Naive thymus-derived CD4-positive, alpha-beta T cell (primary cell): ENCODE measurements at places on chromosomes 4 and X. TPM values are rescaled to one million over a fixed set of nuclear protein-coding genes. Genes with fewer than 3 reads are reported as not detected.

DNA sequence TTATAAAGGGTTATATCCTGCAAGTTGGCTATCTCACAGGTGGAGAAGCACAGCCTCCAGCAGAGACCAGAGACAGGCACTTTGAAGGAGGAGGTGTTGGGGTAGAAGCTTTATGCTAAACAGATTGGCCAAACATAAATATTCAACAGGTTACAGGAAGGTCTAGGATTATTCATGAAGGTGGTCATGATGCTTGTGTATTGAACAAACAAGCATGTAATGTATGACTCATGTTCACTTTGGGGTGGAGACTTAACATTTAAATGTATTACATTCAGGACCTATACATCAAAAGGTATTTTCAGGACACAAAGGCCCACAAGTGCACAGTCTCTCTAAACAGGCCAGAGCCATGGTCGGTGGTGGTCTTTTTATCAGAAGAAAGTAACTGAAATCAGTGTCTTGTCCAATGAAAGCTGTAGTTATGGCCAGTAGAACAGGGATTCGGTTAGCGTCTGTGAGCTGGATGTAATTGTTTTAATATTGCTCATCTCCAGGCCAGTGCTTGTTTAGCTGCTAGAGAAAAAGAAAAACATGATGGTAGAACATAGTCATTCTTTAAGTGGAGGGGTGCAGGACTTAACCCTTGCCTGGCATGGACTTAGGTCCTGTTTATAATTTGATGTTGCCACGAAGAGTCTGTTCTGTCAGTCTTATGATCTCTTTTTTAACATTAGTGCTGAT lies 555.2 kb upstream of the PCDH10 start:
- no peak overlapping the region for H3K27ac ChIP-seq
- no peak for DNase-seq
- H3K4me1 ChIP-seq: no peaks in the 10 kb centered on the region
- no peak overlapping the region for H3K4me3 ChIP-seq
- no peaks in the 10 kb centered on the region for H3K27me3 ChIP-seq

GRCh38 chr4:104064646-104065577 lies 345.1 kb upstream of the TACR3 start:
- no peak overlapping the region for H3K4me3 ChIP-seq
- no peaks in the 10 kb centered on the region for H3K4me1 ChIP-seq
- H3K27ac ChIP-seq: no peak overlapping the region
- H3K27me3 ChIP-seq: no peaks in the 10 kb centered on the region

DNA sequence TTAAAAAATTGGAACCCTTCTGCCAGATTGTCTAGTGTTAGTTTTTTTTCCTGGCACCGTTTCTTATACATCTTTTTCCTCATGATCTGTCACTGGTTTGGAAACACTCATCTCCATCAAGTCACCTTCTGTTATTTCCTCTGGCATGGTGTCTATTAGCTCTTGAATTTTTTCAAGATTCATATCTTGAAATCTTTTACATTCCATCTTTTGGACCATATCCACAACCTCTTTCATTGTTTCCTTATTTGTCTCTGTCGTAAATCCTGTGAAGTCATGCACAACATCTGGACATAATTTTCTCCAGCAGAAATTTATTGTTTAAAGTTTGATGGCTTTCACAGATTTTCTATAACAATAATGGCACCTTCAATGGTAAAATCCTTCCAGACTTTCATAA lies 10.2 kb upstream of the TMEM185A start:
- H3K27me3 ChIP-seq: no peaks in the 10 kb centered on the region
- DNase-seq: no peak
- no peaks in the 10 kb centered on the region for H3K4me1 ChIP-seq
- H3K27ac ChIP-seq: no peak overlapping the region
- no peaks in the 10 kb centered on the region for H3K36me3 ChIP-seq

DNA sequence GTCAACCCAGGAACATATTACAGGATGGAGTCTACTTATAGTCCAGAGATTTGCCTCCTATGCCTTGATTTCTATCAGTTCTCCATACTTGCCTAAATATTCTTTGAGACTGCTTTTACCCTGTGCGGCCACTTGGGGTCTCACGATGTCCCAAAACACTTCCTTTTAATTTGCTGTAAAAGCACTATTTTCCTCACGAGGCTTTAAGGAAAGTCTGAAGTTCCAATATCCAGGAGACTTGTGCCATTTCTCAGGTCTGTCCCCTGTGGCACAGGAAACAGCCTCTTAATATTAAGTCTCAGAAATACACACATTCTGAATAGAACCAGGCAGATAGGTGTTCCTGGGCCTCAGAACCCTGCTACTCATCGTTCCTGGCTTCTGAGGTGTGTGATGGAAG lies 142.9 kb downstream of the TMEM164 start:
- H3K27me3 ChIP-seq: no peaks in the 10 kb centered on the region
- no peak for DNase-seq
- no peak overlapping the region for H3K4me3 ChIP-seq

- no peak for DNase-seq
- peaks cover 10% of the 10 kb centered on the region for H3K4me1 ChIP-seq
- H3K4me3 ChIP-seq: no peak overlapping the region
- no peak overlapping the region for H3K27ac ChIP-seq
- H3K27me3 ChIP-seq: no peaks in the 10 kb centered on the region
These were observed 75.8 kb upstream of the TNIP3 start for GRCh38 chr4:121239951-121240350.

DNA sequence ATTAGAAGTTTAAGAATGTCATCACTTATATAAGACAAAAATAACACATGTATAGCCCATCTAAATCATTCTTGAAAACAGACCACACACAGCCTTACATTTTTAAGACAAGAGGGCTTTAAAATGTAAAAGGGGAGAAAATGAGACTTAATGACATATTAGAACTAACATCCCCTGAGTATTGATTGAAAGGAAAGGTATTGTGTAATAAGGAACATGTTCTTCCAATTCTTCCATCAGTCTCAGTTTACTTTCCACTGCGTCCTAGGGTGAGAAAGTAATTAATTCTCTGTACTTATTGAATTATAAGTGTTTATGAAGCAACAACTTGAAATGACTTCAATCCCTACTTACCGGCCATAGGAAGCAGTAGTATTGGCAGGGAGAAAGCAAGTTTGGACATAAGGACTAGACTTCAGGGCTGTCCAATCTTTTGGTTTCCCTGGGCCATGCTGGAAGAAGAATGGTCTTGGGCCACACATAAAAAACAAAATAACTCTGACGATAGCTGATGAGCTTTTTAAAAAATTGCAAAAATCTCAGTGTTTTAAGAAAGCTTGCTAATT lies 202.7 kb upstream of the SPRY1 start:
- H3K36me3 ChIP-seq: no peaks in the 10 kb centered on the region
- DNase-seq: no peak
- no peaks in the 10 kb centered on the region for H3K4me1 ChIP-seq
- no peak overlapping the region for H3K27ac ChIP-seq
- H3K27me3 ChIP-seq: no peaks in the 10 kb centered on the region

DNA sequence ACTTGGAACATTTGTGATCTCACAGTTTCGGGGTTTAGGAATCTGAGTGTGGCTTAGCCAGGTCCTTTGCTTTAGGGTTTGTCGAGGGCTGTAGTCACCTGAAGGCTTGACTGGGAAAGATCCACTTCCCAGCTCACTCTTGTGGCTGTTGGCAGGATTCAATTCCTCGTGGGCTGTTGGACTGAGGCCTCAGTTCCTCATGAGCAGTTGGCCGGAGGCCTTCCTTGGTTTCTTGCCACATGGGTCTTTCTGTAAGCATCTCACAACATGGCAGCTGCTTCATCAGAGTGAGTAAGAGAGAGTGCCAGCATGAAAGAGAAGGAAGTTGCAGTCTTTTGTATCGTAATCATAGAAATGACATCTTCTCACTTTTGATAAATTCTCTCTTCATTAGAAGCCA lies 11.1 kb downstream of the TXLNG start:
- peaks cover 6% of the 10 kb centered on the region for H3K36me3 ChIP-seq
- H3K27me3 ChIP-seq: no peaks in the 10 kb centered on the region
- DNase-seq: no peak
- no peak overlapping the region for H3K27ac ChIP-seq
- no peak overlapping the region for H3K4me3 ChIP-seq
- no peaks in the 10 kb centered on the region for H3K4me1 ChIP-seq

Gene GATA1
- not detected for total RNA-seq

Gene FAM241A
- 1.2 TPM for total RNA-seq

Gene ACE2
- total RNA-seq: not detected

Gene CT45A5
- total RNA-seq: not detected in 2 replicates

Gene AMBN
- total RNA-seq: not detected

Gene HDAC8
- total RNA-seq: 13.2 TPM
